ENCODE measurements at places on chromosomes 12 and 14.

DNA sequence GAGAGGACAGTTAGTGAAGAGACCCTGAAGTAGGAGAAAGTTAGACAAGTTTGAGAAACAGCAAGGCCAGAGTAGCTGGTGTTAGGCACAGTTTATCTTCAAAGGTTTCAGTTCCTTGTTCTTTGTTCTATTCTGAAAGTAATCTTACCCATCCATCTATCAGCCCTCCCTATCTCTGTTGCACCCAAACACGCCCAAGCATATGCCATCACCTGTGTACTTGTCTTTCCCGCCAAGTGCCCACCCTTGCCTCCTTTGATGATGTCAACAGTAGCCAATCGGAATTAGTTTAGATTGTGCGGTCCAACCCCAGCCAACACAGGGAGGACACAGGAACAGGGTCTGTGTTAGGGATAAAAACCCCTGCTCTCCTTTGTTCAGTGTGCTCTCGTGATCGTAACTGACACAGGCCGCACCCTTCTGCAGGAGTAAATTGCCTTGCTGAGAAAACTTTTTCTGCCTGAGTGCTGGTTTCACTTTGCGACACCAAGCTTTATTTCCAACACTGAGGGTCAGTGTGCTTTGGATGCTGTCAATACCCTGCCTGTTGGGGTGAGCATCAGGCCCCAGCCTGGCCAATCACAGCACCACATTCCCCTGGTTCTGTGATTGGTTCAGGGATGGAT is 4.7 kb upstream of the TMEM229B start:
- DNase-seq: no peak

- DNase-seq: no peak
These were observed 34.9 kb upstream of the JDP2 start for GRCh38 chr14:75392686-75393641.

DNA sequence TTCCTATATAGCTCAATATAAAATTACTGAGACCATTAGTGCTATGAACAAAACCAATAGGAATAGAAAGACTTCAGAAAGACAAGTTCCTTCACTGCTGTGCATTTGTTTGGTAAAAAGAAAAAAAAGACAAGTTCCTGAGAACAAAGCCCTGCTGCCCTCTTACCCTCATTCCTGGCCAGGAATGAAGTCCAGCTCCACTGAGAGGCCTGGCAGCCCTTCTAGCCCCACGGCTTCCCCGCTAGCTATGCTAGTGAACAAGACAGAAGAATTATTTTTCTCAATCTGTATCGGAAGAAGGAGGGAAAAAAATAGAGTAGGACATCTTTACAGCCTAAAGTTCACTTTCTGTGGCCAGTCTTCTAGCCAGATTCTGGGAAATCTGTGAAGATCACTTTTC is 1.6 kb downstream of the MFAP5 start:
- DNase-seq: no peak

DNA sequence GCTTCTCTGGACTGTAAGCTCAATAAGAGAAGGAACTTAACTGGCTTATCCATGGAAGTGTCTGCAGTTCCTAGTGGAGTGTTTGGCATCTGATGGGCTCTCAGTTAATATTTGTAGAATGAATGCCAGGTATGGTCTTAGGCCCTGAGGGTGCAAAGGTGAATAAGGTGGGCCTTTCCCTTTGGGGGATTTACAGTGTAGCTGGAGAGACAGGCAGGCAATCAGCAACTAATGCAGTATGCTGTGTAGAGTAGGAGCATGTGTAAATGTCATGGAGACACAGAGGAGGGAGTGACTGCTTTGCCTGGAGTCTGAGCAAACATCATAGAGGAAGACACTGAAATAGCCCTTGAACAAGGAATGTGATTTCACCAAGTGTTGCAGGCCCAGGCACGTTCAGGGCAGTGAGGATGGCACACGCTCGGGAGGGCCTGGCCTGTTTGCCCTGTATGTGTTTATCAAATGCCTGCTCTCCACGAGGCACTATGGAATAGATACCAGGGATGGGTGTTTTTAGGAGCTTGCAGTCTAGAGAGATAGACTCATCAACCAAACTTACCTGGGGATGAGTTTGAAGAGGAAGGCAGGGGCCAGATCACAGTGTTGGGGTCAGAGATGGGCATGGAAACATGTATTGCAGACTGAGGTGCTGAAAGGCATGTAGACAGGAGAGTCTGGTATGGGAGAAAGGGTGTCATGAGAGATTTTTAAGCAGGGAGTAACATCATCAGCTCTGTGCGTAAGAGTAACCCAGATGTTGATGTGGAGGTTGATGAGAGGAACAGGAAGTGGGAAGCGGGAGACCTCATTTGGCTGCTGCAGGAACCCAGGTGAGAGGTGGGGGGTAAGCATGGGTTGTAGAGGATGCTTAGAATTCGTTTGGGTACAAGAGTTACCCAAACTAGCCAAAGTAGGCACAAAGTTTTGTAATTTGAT is 54.1 kb downstream of the PLXNC1 start:
- DNase-seq: no peak

DNA sequence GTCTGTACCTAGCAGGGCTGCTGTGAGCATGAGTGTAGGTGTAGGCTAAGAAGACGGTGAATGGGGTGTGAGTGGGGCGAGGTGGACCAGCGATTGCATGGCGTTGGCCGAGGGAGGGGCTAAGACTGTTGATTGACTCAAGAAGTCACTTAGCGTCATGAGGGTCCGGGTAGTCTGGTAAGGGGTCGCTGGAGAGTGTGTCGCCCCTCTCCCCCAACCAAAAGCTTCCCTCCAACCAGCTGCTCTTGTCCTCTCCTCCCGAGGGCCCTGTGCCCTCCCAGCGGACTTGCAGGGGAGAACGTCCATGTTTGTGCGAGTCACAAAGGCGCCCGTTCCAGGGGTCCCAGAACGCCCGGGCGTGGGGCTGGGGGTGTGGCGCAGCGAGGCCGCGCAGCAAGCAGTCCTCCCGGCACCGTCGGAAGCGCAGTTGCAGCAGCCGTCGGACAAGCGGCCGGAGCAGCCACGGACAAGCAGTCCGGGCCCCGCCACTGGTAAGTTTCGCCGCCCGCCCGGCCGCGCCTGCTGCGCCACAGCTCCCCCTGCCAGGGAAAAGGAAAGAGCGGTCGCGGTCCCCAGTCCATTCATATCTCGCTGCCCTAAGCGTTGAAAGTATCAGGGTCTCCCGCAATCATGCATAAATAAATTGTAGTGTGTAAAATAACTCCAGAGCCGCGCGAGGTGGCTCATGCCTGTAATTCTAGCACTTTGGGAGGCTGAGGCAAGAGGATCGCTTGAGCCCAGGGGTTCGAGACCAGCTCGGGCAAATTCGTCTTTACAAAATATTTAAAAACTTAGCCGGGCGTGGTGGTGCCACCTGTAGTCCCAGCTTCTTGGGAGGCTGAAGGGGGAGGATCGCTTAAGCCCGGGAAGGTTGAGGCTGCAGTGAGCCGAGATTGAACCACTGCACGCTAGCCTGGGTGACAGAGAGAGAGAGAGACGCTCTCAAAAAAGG is at the start of gene CCDC63:
CCDC63 (plus strand) TSS at position 373 of the 952 bp plus-strand sequence. CDS start 5,968 bp downstream, outside the sequence.
- DNase-seq: peak; percentile 68

DNA sequence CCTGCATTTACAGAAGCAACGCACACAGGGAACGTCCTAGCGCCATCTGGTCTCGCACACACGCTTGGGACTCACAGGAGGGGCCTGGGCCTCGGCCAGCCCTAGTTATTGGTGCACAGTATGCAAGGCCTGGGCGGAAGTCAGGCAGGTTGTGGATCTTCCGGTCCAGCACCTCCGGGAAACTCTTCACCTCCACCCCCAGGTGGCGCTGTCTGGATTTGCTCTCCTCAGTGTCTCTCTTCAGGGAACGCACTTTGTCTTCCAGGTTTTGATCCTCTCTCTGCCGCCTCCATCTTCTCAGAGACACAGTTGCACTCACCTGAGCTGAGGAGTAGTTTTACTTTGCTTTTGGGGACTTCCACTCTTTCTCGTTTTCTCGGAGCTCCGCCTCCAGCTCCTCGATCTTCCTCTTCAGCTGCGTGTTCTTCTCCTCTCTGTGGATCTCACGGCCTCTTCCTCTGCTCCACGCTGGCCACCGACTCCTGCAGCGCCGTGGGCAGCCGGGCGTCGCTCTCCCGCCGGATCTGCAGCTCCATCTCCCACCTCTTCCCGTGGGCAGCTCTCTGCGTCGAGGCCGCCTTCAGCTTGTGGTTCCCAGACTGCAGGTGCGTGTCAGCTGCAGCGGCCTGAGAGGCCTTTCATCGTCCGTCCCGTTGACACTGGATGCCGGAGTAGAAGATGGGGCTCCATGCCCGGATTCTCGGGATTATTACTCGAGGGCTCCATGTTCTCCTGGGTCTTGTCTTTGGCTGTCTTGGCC is 933.8 kb downstream of the TMEM121 start:
- no peak for DNase-seq

DNA sequence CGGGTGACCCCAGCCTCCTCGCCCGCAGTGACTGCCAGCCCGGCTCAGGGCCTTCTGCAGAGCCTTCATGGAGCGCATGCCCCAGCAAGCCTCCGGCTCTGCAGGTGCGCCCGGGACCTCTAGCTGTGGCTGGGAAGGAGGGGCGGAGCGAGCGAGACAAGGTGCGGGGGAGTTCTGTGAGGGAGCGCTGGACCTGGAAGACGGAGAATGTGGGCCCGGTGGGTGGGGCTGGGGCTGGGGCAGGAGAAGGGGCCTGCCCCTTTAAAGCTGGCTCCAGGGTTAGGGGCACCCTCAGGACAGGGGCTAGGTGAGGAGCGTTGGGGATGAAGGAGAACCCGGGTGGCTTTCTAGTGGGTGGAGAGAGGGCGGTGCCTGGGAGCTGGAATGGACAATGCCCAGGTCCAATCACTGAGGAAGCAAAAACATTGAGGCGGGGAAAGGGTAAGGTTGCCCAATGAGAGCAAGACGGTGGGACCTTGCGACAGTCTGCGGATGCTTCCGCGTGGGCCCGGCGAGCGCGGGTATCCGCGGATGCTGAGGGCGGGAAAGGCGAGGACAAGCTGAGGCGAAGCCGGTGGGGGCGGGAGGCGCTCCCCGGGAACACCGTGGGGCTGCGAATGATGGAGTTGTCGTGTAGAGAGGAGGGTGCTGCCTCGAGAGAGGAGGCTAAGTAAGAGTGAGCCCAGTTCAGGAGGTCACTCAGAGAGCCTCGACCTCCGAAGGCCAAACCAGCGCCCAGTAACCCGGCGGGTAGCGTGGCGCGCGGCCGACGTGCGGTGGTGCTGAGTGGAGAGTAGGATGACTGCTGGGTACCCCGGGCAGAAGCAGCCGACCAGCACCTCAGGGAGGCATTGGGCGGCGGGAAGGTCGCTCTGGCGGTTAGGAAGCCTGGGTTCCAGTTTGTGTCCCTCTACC is at the start of gene GLS2:
GLS2 (minus strand) TSS at position 121 of the 915 bp plus-strand sequence; CDS start at position 78, 43 bp downstream.
- peak; percentile 66 for DNase-seq

DNA sequence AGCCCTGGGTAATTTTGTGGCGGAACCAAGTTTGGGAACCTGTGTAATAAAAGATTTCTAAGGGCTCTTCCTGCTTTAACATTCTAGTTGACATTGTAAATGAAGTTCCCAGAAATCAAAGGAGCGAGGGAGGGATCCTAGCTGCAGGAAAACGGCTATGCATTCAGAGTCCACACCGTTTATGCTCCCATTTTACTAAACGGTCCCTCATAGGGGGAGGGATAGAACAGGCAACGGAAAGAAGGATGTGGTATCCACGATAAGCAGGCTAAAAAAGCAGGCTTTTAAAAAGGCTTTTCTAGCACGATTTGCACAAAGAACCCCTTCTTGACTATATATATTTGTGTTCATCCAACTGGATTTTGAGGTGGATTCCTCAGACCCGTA is 559 bp downstream of the SYNJ2BP start:
- DNase-seq: peak; percentile 18

GRCh38 chr14:71523630-71524319 is 408.5 kb upstream of the RGS6 start:
- DNase-seq: no peak

DNA sequence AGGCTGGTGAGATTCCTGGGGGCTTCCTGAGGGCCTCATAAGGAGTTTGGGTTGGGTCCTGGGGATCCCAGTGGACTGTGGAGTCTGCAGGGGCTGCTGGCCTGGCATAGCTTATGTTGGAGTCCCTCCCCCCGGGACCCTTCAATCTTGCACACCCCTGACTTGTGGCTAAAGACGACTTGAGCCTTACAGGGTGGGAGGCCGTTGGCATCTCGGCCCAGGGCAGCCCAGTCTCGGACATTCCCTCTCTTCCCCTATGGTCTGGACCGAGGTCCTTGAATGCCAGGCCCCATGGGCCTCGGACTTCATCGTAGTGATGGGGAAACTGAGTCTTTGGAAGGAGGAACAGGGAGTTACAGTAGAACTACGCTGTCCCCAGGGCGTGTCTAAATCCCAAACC is 12.5 kb downstream of the RTL1 start:
- DNase-seq: no peak

DNA sequence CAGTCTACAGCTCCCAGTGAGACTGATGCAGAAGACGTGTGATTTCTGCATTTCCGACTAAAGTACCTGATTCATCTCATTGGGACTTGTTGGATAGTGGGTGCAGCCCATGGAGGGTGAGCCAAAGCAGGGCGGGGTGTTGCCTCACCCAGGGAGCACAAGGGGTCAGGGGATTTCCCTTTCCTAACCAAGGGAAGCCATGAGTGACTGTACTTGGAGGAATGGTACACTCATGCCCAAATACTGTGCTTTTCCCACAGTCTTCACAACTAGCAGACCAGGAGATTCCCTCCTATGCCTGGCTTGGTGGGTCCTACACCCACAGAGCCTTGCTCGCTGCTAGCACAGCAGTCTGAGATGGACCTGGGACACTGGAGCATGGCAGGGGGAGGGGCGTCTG is 21.0 kb upstream of the ABCC9 start:
- DNase-seq: no peak

DNA sequence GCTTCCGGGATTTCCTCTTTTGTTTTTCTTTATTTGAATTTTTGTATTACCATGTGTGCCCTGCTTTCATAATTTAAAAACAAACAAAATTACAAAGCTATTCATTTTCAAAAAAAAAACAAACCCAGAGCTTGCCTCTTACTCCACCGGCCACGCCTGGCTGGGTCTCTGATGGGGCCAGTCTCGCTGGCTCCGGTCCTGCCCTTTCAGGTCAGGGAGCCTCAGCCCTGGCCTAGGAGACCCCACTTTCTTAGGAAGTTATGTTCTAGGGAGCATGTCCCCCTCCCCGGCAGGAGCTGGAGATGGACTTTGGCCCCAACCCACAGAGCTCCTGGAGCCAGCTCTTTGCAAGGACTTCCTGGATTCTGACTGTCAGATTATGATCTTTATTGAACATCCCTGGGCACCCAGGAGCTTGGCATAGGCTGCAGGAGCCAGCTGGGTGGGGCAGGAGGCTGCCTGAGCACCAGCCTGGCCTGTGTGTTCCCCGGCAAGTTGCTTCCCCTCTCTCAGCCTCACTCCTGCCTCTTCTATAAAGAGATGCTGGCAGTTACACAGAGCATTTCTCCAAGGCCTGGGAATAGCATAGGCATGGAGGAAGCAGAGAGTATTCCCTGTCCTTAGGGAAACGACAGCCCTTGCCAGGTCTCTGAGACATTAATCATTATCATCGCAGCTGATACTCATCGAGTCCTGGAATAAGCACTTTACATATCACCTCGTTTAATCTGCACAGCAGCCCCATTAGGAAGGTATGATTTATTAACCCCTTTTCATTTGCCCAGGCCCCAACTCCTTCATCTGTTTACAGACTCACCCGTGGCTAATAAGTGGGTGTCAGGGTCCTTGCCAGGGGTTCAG is 3.5 kb downstream of the DEGS2 start:
- no peak for DNase-seq

- no peak for DNase-seq
These were observed 65.7 kb upstream of the DYRK2 start for GRCh38 chr12:67582844-67583243.
